ENCODE measurements at places on chromosomes 1 and 21. TPM values are rescaled to one million over a fixed set of nuclear protein-coding genes. Genes with fewer than 3 reads are reported as not detected.

DNA sequence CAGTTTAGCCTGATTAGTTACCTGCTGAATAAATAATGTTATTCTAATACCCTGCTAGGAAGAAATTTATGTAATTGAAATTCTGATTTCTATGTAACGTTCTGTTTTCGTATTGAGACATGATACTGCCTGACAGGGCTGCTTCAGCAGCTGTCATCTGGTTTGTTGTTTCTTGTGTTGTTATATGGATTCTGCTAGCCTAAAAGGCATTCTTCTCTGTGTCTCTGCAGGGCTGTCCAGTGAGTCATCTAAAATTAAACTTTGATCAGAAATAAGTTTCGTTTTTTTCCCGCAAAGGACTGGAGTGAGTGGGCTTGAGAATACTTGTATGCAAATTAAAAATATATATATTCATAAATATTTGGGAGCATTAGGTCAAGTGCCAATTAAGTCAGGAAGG lies 93.0 kb downstream of the DYRK1A start:
- H3K36me3 ChIP-seq = no peaks in the 10 kb centered on the region
- H3K27me3 ChIP-seq = no peaks in the 10 kb centered on the region
- no peak overlapping the region for H3K27ac ChIP-seq
- H3K4me3 ChIP-seq = no peak overlapping the region

DNA sequence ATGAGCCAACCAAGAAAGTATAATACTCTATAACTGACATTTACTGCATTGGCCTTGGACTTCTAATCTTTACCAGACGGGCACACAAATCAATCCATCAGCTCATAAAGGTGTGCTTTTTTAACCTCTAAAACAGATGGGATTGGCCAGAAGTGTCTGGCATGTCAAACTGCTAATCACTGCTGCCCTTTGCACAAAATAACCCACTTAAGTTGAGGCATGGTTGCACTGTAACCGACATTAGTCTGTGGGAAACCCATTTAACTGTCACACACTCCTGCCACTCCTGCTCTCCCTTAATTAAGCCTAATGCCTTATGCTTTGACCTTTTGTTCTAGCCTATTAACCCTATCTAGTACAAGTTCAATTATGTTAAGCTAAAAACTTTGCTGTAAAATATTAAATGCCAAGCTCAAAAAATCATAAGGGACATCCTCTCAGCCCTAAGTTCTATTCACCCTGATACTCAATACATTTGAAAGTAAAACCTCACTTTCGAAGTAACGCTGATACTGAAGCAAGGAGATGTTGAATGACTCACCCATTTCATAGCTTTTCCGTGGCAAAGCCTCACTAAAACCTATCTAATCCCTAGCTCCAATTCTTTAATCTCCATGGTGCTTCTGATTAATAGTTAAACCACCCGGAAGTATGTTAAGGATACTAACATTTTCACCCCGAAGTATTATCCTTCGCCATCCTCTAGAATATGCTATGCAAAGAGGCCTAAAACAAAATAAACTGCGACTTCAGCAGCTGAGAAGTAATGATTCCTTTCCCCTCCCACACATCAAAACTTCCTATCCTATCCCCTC lies 12.9 kb downstream of the NRIP1 start:
- H3K4me3 ChIP-seq = no peak overlapping the region
- H3K27me3 ChIP-seq = no peaks in the 10 kb centered on the region
- H3K27ac ChIP-seq = no peak overlapping the region
- no peaks in the 10 kb centered on the region for H3K36me3 ChIP-seq
- DNase-seq = no peak

DNA sequence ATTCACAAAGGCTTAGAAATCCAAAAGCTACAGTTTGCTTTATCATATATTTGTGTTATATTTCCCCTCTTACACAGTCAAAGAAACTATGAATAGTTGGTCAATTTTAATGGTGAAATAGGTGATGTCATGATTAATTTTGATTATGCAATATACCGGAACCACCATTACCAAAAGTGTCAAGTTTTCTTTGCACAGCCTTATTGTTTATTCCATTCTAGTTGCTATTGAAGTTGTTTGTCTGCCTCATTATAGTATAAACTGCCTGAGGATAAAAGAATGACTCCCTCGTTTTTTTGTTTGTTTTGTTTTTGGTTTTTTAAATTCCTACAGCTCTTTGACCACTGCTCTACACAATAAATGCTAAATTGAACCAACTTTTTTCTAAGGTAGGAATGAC lies 690.6 kb upstream of the ZP4 start:
- no peaks in the 10 kb centered on the region for H3K36me3 ChIP-seq
- no peaks in the 10 kb centered on the region for H3K4me1 ChIP-seq
- H3K27me3 ChIP-seq = no peaks in the 10 kb centered on the region
- DNase-seq = no peak
- H3K27ac ChIP-seq = no peak overlapping the region

- H3K27ac ChIP-seq = no peak overlapping the region
- no peaks in the 10 kb centered on the region for H3K27me3 ChIP-seq
- DNase-seq = no peak
- H3K36me3 ChIP-seq = no peaks in the 10 kb centered on the region
Observed at GRCh38 chr1:42282867-42283583, 52.0 kb downstream of the FOXJ3 start.

DNA sequence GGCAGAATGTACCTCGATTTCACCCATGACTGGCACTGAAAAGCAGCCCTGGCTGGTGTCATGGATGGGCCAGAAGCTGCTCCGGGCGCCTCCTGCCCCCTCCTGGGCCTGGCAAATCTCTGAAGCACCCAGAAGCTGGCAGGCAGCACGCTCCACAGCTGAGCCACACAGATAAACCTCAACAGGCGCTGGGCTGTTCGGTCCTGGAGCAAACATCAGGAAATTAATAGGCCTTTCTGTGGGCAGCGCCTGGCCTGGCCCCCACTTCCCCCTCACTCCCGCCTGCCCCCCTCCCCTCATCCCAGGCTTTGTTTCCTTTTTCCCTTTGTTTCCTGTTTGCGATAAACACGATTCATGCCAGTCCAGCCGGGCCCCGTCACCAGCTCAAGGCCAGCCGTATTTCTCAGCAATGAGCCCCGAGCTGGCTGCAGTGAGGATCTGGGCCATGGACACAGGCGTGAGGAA lies 20.1 kb upstream of the DISP3 start:
- DNase-seq = no peak
- no peak overlapping the region for H3K4me3 ChIP-seq
- no peak overlapping the region for H3K27ac ChIP-seq
- H3K27me3 ChIP-seq = peaks cover 5% of the 10 kb centered on the region

Gene CA6
- not detected for total RNA-seq

Gene TAL1
- total RNA-seq = 12.2 TPM

Gene KRTAP11-1
- not detected for total RNA-seq

Gene LMOD1
- total RNA-seq = 0.11 TPM
